Endothelial cell of umbilical vein (primary cell): ENCODE measurements at places on chromosomes 4 and X. TPM values are rescaled to one million over a fixed set of nuclear protein-coding genes. Genes with fewer than 3 reads are reported as not detected.

Gene SNX12
- polyA plus RNA-seq = 79.8 and 85.4 TPM in 2 replicates

Gene FRAS1
- 1.3 and 1.4 TPM in 2 replicates for polyA plus RNA-seq

Gene KIT
- polyA plus RNA-seq = 12.0 and 19.8 TPM in 2 replicates

Gene SYP
- 0.11 and 0.21 TPM in 2 replicates for polyA plus RNA-seq

Gene MAGEA1
- not detected in 2 replicates for polyA plus RNA-seq

Gene TEX13A
- not detected in 2 replicates for polyA plus RNA-seq

Gene DGKK
- not detected in 2 replicates for polyA plus RNA-seq

Gene ANK2
- not detected in 2 replicates for polyA plus RNA-seq

Gene MAGED1
- polyA plus RNA-seq = 190 and 198 TPM in 2 replicates

Gene ERVMER34-1
- polyA plus RNA-seq = 0.03 TPM in 2 replicates
